CD4-positive, alpha-beta T cell treated with Interleukin-21 for 1 hour (primary cell): ENCODE measurements at places on chromosomes 2 and 18.
A peak's percentile ranks its signal among the peaks of the same experiment; 100 is the strongest.

GRCh38 chr2:46366668-46367052 is 69.5 kb downstream of the EPAS1 start:
- DNase-seq = no peak

GRCh38 chr18:46226461-46226860 is 122.3 kb downstream of the HAUS1 start:
- DNase-seq = no peak

DNA sequence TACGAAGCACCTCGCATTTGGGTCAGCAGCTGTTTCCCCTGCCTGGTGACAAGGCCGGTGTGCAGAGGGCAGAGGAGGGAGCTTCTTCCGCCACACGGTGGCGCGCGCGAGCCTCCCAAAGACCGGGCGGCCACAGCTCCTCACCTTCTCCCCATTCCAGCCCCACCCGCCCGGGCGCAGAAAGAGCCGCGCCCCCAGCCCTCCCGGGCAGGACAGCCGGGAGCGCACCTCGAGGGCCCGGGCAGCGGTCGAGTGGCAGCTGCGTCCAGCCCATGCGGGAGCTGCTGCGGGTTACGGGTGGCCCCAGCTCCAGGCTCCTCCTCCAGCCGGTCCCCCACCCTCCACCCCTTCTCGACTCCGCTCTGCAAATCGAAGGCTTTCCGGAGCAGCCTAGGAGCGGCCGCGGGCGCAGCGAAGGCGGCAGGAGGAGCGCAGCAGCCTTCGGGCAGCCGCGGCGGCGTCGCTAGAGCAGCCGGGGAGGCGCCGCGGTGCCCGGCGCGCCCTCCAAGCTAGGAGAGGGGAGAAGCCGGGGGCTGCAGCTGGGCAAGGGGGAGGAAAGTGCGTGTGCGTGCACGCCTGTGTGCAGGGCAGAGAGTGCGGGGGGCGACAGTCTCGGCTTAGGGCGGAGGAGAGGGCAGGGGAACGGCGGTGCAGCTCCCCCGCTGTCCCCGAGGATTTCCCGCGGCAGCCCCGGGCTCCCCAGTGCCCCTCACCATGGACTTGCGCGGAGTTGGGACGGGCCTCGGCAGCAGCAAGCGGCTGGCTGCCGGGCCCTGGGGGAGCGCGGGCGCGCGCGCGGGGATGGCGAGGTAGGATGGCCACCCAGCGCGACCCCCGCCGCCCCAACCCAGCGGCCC is at the start of gene CCDC85A:
TSS of gene CCDC85A (plus strand) at position 348 of the 857 bp plus-strand sequence. CDS start 635 bp downstream, outside the sequence.
- peak; percentile 36 for DNase-seq

GRCh38 chr18:78407466-78407844 is 572.2 kb upstream of the SALL3 start:
- no peak for DNase-seq

- peak; percentile 46 for DNase-seq
These were observed 111.3 kb downstream of the HDAC4 start for GRCh38 chr2:239289545-239289944.

GRCh38 chr2:44171018-44171417 is 2.3 kb downstream of the PPM1B start:
- no peak for DNase-seq

- no peak for DNase-seq
These were observed 851.1 kb downstream of the SLC4A3 start for GRCh38 chr2:220478305-220479058.

DNA sequence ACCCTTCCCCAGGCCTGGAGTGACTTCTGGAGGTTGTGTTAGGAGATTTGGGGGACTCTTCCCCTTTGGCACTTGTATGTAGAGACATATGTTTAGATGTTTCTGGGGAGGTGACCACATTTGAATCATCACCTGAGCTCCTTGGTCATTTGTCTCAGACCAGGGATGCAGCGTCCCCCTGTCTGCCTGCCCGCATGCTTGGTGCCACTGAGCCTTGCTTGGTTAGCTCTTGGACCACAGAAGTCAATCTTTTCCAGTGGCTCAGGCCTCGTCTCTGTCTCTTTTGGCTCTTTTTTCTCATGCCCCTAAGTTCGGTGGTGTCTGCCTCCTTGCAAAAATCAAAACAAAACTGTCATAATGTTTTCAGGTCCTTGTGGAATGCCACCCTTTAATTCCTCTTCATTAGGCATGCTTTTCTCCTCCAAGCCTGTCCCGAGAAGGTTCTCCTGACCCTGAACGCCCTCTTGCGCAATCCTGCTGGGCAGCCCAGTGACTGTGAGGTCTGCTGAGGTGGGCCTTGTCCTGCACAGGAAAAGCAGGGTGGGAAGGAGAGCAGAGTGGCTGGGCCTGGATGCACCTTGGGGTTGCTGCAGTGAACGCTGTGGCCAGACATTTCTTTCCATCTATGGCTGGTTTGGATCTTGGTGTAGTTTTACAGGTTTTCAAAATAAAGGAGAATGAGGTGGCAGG is 24.9 kb downstream of the GLI2 start:
- DNase-seq = no peak

DNA sequence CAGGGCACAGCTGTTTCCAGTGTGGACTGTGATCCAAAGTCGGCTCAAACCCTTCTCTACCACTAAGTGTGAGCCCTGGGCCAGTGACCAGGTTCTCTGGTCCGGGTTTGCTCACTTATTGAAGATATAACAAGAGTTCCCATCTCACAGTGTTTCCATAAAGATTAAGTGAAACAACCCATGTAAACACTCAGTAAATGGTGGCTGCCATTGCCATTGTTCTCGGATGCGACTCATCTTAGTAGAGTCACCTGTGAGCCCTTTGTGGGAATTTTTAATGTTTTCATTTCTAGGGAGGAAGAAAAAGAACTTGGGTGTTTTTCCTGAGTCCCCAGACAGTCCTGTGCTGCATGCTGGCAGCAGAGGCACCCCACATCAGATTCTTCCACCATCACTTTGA is 53.4 kb downstream of the TPGS2 start:
- no peak for DNase-seq

DNA sequence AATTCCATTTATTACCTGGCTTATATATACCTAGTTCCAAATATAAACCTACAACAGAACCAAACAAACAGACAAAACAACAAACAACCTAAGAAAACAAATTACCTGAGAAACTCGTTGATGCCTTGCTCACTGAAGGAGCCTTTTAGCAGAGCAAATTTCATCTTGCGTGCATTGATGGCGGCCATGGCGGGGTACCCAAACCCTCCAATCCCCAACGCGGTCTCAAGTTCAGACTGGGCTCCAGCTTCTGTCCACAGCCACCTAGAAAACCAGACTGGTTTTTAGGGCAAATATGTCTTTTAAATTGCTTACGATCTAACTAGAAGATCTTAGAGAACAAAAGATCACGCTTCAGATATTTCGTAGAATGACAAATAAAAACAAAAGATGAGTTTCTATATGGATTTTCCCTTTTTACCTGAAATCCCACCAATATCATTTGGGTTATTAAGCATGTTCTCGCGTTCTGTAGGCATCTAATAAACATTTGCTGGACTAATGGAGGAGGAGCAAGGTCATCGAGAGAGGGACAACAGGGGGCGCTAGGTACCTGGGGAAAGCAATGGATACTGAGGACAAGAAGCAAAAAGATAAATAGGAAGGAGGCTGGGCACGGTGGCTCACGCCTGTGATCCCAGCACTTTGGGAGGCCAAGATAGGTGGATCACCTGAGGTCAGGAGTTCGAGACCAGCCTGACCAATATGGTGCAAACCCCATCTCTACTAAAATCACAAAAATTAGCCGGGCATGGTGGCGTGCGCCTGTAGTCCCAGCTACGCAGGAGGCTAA is 25.2 kb downstream of the PDIA6 start:
- DNase-seq = peak; percentile 50

- no peak for DNase-seq
These were observed 51.1 kb downstream of the POLR1A start for GRCh38 chr2:86054535-86055082.

DNA sequence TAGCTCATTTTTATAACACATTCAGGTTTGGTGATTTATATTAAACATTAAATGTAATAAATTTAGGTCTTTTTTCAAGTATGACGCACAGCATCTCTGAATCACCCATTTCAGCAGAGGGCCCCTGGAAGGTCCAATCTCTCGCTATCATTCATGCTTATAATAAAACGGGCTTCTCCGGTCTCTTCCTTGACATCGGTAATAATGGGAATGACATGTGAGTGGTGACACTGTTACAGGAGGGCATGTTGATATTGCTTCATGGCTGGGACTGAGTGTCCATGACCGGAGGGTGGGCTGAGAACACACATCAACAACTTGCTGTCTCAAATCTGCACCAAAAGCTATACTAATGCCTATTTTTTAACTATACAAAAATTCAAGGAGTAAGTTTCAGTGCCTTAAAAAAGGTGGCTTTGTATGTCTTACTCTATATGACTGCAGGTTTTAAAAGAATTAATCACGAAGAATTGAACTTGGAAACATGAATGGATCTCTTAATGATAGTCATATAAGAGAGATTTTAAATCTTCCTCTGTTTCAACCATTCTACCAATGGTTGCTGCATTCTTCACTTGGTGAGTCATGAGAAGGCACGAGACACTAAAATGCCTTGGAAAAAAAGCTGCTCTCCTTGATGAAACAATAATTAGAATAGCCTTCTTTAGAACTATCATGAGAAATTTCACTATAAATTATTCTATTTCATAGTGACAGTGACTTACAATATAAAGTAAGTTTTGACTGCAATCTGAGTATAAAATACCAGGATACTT is 101.9 kb upstream of the NRP2 start:
- no peak for DNase-seq

GRCh38 chr2:173264603-173265366 is 89.9 kb upstream of the CDCA7 start:
- DNase-seq = peak; percentile 22

DNA sequence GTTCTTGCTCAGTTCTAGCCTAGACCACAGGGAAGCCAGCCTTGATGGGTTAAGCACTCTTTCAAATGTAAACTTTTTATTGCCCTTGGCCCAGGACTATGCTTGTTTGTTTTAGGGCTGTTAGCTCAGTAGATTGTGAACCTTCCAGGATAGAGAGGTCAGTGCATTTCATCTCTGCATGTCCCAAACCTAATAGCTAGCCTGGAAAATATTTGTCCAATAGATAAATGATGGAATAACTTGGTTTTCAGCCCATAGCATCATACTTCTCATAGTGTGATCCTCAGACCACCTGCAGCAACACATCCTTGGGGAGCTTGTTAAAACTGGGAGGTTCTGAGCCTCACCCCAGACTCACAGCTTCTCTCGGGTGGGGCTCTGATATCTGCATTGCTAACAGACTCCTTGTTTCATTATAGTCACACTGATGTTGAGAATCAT is 59.8 kb downstream of the TRIB2 start:
- no peak for DNase-seq

GRCh38 chr2:99980176-99980575 is 162.2 kb downstream of the AFF3 start:
- DNase-seq = no peak

- no peak for DNase-seq
These were observed 4.3 kb downstream of the TGOLN2 start for GRCh38 chr2:85323351-85323987.

DNA sequence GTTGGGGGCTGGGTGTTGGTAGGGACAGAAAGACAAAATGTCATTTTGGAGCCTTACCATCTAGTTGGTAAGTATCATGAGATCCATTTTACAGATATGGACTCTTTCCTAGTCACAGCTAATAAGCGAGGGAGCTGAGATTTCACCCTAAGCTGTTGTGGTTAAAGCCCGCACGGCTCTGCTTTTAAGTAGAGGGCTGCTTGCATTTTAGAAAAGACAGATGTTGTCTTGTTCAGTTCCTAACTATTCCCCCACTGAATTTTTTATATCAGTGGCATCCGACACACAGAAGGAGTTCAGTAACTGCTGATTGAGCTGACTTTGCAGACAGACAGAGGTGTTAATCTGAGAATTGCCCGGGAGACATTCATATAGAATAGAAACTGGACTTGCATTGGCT is 3.7 kb downstream of the QPCT start:
- DNase-seq = no peak

DNA sequence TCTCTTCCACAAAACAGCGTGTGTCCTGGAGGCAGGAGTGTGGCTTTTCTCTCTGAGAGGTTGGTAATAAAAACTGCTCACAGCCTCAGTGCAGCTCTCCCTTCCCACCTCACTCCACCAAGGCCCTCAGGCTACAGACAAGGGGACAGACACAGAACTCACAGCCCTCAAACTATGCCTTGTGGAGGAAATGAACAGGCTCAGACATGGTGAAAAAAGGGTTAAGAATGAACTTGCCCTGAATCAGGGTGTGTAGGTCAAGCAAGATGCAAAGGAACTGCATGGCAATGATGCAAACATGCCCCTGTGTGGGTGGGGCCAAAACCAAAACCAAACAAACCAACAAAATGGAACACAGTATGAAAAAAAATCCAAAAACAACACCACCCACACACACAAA is 125.8 kb downstream of the GALNT14 start:
- no peak for DNase-seq

GRCh38 chr2:29923110-29923721 is 1.8 kb upstream of the ALK start:
- DNase-seq = peak; percentile 45

- no peak for DNase-seq
These were observed 994 bp upstream of the DTNA start for GRCh38 chr18:34709104-34709503.

GRCh38 chr2:233100192-233100998 is 40.3 kb downstream of the INPP5D start:
- DNase-seq = peak; percentile 73

GRCh38 chr18:8834881-8835280 is 129.5 kb downstream of the MTCL1 start:
- DNase-seq = no peak

GRCh38 chr2:238581126-238581525 is 154.4 kb downstream of the ASB1 start:
- no peak for DNase-seq

GRCh38 chr2:157815421-157815820 is 60.7 kb downstream of the ACVR1 start:
- no peak for DNase-seq
